Activated B cell treated with CpG ODN at 0.5 μM for 24 hours (primary cell): ENCODE measurements at places on chromosomes 16 and 17. TPM values are rescaled to one million over a fixed set of nuclear protein-coding genes. Genes with fewer than 3 reads are reported as not detected.

DNA sequence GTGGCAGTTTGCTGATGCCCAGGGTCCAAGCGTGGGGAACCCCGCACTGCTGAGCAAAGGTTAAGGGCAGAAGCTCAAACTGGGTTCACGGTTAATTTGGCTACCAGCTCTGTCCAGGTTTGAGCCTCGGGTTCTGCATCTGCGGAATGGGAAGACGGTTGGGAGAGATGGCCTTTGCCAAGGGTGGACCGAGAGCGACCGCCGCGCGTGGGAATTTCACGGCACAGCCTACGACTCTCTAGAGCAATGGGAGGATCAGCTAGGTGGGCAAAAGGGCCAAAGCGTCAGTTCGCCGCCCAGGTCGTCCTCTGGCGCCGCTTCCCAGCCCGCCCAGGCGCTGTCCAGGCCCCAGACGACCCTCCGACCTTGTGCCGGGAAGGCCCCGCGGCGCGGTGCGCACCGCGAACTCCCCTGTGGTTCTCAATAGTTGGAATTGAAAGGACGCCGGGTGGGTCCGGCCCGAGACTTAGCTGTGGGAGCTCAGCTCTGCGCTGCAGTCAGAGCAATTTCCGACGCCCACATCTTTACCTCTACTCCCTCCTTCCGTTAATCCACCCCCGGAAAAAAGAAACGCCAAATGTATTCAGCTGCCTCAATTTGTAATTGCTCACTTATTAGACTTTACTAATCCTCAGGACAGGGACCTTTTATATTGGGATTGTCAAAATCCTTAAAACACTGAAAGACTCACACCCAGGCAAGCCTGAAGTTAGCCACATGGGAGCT is 2.5 kb upstream of the HS3ST3B1 start:
- no peak for DNase-seq

KRT24 gene
- not detected in 2 replicates for total RNA-seq

DNASE1L2 gene
- 1.2 and 1.3 TPM in 2 replicates for total RNA-seq

DNA sequence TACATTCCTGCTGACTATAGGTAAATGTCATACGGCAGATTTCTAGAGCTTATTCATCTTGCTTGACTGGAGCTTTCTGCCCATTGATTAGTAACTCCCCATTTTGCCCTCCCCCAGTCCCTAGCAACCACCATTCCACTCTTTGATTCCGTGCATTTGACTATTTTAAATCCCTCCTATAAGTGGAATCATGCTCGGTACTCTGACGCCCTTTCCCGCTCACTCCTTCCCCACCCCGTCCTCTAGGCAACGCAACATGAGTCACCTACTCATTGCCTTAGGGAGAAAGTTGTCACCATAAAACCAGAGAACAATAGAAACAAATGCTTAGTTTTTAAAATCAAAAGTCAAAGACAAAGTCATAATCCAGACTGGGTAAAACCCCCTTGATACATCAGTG is 45.5 kb upstream of the RBBP6 start:
- no peak for DNase-seq

DNA sequence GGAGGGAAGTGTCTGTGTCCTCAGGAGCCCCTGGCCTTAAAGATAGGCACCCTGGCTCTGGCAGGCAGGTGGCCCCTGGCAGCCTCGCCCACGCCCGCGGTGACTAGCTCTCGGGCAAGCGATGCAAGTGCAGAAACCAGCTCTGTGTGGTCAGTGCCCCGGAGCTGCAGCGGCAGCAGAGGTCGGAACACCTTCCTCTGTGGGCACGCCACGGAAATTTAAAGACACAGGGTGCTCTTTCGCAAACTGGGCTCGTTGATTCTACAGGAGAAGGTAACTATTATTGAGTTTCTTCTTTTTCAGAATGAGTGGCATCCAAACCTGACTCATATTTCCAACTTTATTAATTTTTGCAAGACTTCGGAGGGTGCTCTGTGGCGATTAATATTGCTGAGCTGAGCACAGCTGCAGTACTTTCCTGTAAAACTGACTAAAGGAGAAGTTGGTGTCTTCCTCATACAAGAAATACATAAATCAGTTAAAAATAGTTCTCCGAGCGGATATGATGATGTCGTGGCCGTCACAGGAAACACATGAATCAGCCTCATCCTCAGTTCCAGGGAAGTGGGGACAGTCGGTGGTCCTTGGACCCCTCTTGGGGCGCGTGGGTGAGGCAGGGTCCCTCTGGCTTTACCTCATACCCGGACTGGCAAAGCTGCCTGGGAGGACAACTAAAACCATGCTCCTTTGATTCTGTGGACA is 120.2 kb downstream of the METRNL start:
- DNase-seq: peak; percentile 28

DNA sequence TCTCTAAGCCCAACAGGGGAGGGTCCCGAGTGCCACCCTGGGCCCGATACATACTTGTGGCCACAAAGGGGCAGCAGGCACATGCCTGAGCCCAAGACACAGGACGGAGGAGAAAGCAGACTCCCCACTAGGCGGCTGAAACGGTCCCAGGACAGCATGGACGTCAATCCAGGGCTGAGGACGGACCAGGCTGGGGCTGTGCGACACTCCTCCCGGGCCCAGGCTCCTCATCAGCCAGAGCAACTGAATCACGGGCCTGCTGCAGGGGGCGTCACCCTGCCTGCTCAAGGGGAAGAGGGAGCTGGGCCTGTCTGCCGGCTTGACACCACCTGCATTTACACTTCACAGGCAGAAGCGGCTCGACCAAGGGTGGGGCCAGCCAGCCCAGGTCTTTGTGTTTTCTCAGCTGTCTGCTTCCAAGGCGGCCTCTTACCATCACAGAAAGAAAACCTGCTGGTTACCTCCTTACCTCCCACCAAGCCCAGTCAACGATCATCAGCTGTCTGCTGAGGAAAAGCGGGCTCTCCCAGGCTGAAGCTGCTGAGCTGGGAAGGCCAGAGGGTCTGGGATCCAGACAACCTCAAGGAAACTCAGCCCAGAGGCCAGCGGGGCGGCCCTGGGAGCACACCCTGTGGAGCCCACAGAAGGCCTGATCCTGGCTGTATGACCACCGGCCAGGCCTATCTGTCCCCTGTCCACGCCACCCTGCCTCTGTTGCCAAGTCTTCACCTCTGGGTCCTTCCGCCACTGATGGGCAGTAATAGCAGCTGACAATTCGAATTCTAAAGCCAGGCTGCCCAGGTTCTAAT is 26.4 kb downstream of the KIFC3 start:
- no peak for DNase-seq

DNA sequence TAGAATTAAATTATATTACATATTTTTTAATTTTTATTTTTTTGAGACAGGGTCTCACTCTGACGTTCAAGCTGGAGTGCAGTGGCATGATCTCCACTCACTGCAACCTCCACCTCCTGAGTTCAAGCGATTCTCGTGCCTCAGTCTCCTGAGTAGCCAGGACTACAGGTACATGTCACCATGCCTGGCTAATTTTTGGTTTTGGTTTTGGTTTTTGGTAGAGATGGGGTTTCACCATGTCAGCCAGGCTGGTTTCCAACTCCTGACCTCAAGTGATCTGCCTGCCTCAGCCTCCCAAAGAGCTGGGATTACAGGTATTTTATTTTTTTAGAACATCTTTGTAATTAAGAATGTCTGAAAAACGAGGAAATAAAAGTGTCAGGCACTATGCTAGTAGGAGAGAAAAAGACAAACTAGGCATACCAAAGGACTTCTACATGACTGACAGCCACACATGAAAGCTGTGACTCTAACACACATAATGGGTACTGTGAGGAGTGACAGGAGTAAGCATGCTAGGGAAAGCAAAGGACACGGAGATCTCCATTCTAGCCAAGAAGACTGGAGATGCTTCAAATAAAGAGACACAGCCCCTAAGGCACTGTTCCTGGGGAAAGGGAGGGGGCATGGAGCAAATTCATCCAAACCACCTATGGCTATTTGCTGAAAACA is 7.3 kb downstream of the GNA13 start:
- DNase-seq: no peak

DNA sequence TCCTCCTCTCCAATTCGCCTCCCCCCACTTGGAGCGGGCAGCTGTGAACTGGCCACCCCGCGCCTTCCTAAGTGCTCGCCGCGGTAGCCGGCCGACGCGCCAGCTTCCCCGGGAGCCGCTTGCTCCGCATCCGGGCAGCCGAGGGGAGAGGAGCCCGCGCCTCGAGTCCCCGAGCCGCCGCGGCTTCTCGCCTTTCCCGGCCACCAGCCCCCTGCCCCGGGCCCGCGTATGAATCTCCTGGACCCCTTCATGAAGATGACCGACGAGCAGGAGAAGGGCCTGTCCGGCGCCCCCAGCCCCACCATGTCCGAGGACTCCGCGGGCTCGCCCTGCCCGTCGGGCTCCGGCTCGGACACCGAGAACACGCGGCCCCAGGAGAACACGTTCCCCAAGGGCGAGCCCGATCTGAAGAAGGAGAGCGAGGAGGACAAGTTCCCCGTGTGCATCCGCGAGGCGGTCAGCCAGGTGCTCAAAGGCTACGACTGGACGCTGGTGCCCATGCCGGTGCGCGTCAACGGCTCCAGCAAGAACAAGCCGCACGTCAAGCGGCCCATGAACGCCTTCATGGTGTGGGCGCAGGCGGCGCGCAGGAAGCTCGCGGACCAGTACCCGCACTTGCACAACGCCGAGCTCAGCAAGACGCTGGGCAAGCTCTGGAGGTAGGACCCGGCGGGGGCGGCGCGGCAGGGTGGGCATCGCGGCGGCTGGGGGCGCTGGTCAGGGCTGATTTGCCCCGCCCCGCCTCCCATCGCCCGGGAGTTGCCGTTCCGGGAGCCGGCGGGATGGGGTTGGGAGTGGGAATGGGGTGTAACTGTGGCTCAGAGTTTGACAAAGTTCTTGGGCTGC is 567 bp downstream of the SOX9 start:
- DNase-seq: no peak

GRCh38 chr17:73733517-73733916 is 89.3 kb upstream of the SDK2 start:
- DNase-seq: no peak

DNA sequence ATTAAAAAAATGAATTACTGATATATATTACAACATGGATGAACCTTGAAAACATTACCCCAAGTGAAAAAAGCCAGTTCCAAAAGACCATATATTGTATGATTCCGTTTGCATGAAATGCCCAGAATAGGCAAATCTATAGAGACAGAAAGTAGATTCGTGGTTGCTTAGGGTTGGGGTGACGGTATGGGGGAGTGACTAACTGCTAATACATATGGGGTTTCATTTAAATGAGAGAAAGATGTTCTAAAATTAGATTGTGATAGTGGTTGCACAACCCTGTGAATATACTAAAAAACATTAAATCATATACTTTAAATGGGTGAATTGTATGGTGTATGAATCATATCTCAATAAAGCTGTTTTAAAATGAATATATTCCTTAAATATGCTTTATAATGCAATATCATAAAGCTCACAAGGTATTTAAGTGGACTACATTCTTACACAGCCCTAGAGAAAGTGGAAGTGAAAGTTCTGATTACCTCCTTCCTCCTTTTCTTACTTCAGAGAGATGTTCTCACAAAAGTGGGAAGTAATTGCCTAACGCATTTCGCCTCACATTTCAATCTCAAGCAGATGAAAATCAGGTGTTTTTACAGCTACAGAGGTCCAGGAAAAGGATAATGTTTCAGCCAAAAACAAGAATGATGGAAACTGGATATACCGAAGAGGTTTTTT is 142.7 kb upstream of the GNAO1 start:
- DNase-seq: no peak

TEX14 gene
- total RNA-seq: 0.16 and 0.42 TPM in 2 replicates

SMIM36 gene
- total RNA-seq: not detected in 2 replicates

- DNase-seq: no peak
Observed at GRCh38 chr16:56324406-56324805, 100.9 kb downstream of the AMFR start.

P2RX1 gene
- total RNA-seq: 22.0 and 26.0 TPM in 2 replicates

SLC35G6 gene
- total RNA-seq: not detected in 2 replicates

- no peak for DNase-seq
Observed at GRCh38 chr17:81196505-81197408, 26.0 kb downstream of the CEP131 start.

DNA sequence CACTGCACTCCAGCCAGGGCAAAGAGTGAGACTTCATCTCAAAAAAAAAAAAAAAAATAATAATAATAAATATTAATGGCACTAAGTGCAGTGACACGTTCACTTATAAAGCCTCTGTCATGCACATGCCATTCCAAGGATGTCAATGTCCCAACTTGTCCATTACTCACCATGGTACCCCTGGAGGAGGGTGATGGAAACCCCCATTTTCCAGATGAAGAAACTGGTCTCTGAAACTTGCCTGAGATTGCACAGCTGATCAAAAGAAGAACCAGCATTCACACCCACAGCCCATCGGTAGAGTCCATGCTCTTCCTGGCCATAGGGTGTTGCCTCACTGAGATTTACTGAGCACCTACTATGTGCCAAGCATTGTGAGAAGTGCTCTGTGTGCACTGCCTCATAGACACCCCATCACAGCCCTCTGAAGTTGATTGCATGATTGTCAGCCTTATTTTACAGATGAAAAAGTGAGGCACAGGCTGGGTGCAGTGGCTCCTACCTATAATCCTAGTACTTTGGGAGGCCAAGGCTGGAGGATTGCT is 123.7 kb downstream of the ABCC1 start:
- no peak for DNase-seq

DNA sequence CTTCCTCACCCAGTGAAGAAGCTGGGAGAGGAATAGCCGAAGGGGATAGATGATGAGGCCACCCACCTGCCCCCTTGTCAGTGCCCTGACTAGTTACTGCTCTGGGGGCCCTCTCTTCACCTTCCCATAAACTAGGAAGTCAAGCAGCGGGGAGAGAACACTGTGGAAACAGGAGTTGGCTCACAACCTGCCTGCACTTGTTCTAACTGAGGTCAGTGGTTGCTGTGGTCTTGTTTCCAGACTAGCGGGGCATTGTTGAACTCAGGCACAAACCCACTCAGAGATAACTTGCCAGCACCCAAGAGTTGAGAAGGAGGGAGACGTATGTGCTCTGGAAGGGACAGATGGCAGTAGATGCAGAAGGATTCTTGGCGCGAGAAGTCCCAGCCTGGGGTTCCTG is 48.6 kb upstream of the DDX52 start:
- DNase-seq: no peak

GRCh38 chr16:1871974-1872635 is at the start of gene MEIOB:
TSS of gene MEIOB (minus strand) at chr16:1872164. CDS start at chr16:1868175, 3,989 bp downstream.
- DNase-seq: no peak

DNA sequence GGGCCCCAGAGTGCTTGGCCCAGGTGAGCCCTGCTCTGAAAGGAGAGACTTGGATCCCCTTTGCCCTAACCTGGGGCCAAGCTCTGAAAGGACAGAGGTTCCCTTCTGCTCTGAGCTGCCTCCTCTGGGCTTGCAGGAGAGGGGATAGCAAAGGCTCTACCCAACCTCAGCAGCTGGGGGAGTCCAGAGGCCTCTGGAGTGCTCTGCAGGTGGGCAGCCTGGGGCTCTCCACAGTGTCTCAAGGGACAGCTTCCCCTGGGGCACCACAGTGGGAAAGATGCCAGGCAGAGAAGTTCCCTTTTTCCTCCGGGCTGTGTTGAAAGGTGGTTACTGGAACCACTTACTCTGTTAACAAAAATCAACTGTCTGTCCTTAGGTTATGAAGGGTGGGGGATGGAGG is 48.2 kb upstream of the MGAT5B start:
- peak; percentile 31 for DNase-seq

DNA sequence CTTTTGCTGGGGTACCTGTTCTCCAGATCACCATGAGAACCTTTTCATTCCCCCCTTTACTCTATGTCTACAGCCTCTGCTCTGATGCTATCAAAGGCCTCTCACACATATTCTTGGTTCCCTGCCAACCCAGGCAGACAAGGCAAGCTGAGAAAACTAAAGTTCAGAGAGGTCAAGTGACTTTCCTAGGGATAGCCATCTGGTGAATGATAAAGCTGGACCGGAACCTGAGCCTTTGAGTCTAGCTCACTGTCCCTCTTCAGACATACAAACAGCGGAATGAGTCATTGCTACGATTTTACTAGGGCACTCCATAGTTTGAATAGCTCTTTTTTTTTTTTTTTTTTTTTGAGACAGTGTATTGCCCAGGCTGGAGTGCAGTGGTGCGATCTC is 73.3 kb downstream of the XYLT1 start:
- no peak for DNase-seq
